ENCODE measurements at places on chromosomes 6 and 20. TPM values are rescaled to one million over a fixed set of nuclear protein-coding genes. Genes with fewer than 3 reads are reported as not detected.

ADGRG6 gene
- total RNA-seq = 0.13 TPM

MRAP2 gene
- 7.4 TPM for total RNA-seq

IRAK1BP1 gene
- total RNA-seq = 2.6 TPM

SLC12A5 gene
- total RNA-seq = 5.3 TPM

RAET1L gene
- not detected for total RNA-seq

LGSN gene
- total RNA-seq = not detected

LBP gene
- total RNA-seq = 0.11 TPM

HCRTR2 gene
- total RNA-seq = not detected

WFDC12 gene
- total RNA-seq = not detected

PSORS1C1 gene
- not detected for total RNA-seq

SLC23A2 gene
- total RNA-seq = 5.1 TPM

TULP1 gene
- total RNA-seq = 0.09 TPM

OR11A1 gene
- total RNA-seq = not detected

MICB gene
- total RNA-seq = 23.2 TPM

KCNS1 gene
- total RNA-seq = not detected

TNFRSF6B gene
- total RNA-seq = not detected

RNF146 gene
- total RNA-seq = 13.1 TPM

CLPSL2 gene
- total RNA-seq = not detected

FAM83C gene
- total RNA-seq = not detected

FOXA2 gene
- total RNA-seq = 1.0 TPM

PCK1 gene
- total RNA-seq = 0.73 TPM

COL19A1 gene
- total RNA-seq = not detected

REV3L gene
- total RNA-seq = 12.1 TPM

BYSL gene
- total RNA-seq = 92.3 TPM

WFDC10B gene
- not detected for total RNA-seq

SLC22A7 gene
- not detected for total RNA-seq

SRMS gene
- not detected for total RNA-seq

CDH26 gene
- 0.22 TPM for total RNA-seq

LY6G6D gene
- not detected for total RNA-seq

CASS4 gene
- 27.8 TPM for total RNA-seq

LAMP5 gene
- not detected for total RNA-seq

OR2H1 gene
- not detected for total RNA-seq

TOX2 gene
- total RNA-seq = not detected

CAGE1 gene
- 0.11 TPM for total RNA-seq

SLC44A4 gene
- total RNA-seq = 18.6 TPM

SIRPB1 gene
- total RNA-seq = not detected

SSTR4 gene
- total RNA-seq = not detected

CCN2 gene
- 0.40 TPM for total RNA-seq

C4A gene
- total RNA-seq = 9.3 TPM

OXT gene
- not detected for total RNA-seq

ARHGAP40 gene
- not detected for total RNA-seq

KIF25 gene
- not detected for total RNA-seq

TRIM40 gene
- total RNA-seq = not detected

TFAP2C gene
- not detected for total RNA-seq

TFAP2A gene
- total RNA-seq = 0.40 TPM
